Left cardiac atrium (tissue), 4 donors: ENCODE measurements at places on chromosomes 3 and 15. TPM values are rescaled to one million over a fixed set of nuclear protein-coding genes. Genes with fewer than 3 reads are reported as not detected.

The CPNE9 gene
- total RNA-seq: 0.10 TPM

The ZNF621 gene
- 12.4 TPM for total RNA-seq

The SAMMSON gene
- total RNA-seq: not detected

The PLIN1 gene
- total RNA-seq: 245 TPM

The SLC51A gene
- 0.32 TPM for total RNA-seq

The PRTG gene
- total RNA-seq: 1.3 TPM

The ACSBG1 gene
- total RNA-seq: 0.32 TPM

DNA sequence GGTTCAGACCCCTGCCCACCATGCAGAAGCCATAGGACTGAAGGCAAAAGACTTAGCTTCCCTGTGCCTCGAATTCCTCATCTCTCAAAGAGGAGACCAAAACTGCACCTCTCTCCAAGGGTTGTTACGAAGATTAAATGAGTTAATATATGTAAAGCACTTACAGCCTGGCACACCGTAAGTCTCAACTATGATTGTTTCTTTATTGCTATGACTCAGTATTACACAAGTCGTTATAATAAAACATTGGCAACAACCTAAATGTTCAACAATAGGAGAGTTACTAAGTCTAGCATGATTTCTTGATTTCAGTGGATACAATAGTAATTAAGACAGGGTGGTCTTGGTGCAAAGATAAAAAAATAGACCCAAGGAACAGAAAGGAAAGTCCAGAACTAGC is 19.6 kb upstream of the FGD5 start:
- no peak for DNase-seq

DNA sequence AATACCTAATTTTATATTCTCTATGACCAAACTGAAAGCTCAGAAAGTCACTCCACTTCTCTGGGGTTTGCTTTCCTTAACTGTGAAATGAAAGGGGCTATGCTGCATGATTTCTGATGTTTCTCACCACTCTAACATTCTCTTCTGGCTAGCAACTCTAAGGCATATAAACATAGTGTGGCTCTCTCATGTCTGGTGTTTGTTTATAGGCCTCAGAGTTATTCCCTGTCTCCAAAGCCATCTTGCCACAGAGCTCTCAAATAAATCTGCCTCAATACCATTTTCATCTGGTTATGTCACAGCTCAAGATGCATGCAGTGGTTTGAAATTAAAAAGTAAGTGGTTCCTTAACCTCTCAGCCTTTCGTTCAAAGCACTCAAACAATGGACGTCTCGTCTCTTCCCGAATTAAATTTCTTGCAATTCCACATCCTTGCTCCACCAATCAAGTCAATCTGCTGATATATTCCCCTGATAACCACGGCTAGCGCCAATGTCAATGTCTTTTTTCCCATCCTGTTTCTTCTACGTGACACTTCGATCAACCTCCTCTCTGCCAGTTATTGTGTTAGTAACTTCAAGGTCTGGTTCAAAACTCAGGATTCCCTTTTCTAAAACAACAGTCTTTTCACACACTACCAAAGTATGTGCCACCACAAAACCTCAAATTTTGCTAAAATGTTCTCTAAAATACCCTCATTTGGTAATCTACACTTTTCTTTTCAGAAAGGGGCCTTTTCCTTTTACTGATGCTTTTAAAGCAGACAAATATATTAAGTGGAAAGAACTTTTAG is 16.0 kb downstream of the TOMM70 start:
- DNase-seq: no peak

DNA sequence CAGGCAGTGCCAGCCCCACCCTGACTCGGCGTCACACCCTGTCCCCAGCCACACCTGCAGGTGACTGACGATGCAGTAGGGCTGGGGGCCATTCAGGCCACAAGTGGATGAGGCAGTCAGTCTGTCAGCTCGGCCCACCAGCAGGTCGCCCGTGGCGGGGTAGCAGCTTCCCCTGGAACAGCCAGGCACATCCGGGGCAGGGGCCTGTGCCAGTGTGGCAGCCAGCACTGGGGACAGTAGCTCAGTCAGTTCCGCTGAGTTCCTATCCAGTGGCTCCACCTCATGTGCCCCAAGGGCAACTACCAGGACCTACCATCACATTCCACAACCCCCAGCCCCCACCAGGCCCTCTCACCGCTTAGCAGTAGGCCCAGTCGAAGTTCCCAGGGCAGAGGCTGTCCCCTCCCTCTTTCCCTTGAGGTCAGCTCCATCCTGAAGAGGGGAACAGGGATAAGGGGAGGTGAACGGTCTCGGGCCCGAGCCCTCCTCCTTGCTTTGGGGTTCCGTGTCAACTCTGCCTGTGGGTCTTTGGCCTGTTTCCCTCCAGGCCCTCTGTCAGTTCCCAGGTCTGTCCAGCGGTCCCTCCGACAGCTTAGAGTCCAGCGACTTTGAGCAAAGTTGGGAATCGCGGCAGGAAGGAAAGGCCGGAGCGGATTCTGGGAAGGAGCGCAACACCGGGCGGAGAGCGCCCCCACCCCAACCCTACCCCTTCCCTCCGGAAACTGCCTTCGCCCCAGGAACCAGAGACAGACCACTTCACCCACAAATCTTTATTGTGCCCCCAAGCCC is at the start of gene LAMB2:
TSS of gene LAMB2 (minus strand) at position 614 of the 789 bp plus-strand sequence. CDS start at position 431, 183 bp downstream.
- peak; percentile 81 for DNase-seq

- DNase-seq: no peak
These were observed 136.4 kb downstream of the ATP8B4 start for GRCh38 chr15:49982584-49982983.

GRCh38 chr15:65057549-65057940 is 10.2 kb downstream of the RASL12 start:
- no peak for DNase-seq

GRCh38 chr3:43503067-43503728 is 118.6 kb downstream of the ANO10 start:
- DNase-seq: no peak
